ENCODE measurements at places on chromosomes 5 and 9. TPM values are rescaled to one million over a fixed set of nuclear protein-coding genes. Genes with fewer than 3 reads are reported as not detected.

TRPM6 gene
- total RNA-seq: 0.30 TPM

UBTD2 gene
- total RNA-seq: 7.6 TPM

IFNA2 gene
- total RNA-seq: not detected

YIPF5 gene
- total RNA-seq: 26.1 TPM

SLC27A6 gene
- total RNA-seq: 61.1 TPM
